ENCODE measurements at places on chromosomes 13 and 19.

DNA sequence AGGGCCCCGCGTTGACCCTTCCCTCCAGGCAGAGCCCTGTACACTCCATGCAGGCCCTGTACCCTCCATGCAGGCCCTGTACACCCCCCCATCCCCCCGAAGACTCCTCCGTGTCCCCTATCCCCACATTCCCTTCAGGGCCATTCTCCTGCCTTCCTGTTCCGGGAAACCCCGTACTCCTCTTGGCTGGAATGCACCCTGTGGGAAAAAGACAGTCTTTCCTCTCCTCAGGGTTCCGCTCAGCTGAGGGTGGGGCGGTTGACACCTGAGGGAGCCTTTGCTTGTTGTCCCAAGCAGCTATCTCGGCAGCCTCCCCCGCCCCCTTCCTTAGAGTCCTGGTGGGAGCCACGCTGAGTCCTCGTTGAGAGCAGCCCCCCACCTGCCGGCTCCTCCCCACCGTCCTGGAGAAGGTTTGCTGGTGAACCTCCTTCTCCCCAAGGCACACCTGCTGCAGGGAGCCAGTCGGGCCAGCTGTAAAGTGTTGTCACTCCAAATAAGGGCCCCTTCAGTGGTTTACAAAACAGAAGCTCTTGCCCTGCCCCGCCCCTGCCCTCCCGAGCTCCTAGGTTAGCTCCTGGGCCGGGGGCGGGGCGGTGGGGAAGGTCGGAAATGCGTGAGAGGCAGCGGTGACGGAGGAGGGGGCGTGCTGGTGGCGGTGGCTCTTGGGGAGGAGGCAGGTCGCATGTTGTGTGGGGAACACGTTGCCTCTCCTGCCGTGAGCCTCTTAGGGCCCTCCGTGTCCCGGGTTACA lies 1.5 kb downstream of the GNA11 start:
- no peak for DNase-seq

DNA sequence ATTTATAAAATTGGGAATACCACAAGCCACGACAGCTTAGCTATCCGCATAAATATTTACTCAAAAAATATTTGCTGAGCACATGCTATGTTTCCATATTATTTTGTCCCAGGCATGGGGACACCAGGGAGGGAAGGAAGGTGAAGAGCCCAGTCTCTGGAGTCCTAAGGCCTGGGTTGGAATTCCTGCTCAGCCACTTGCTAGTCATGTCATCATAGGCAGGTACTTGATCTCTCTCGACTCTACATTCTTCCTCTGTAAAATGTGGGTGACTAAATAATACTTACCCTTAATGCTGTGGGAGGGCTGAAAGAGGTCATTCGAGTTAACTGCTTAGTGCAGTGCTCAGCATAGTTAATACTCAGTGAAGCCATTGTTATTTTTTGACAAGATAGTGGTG lies 4.3 kb upstream of the RNASEH2B start:
- no peak for DNase-seq

DNA sequence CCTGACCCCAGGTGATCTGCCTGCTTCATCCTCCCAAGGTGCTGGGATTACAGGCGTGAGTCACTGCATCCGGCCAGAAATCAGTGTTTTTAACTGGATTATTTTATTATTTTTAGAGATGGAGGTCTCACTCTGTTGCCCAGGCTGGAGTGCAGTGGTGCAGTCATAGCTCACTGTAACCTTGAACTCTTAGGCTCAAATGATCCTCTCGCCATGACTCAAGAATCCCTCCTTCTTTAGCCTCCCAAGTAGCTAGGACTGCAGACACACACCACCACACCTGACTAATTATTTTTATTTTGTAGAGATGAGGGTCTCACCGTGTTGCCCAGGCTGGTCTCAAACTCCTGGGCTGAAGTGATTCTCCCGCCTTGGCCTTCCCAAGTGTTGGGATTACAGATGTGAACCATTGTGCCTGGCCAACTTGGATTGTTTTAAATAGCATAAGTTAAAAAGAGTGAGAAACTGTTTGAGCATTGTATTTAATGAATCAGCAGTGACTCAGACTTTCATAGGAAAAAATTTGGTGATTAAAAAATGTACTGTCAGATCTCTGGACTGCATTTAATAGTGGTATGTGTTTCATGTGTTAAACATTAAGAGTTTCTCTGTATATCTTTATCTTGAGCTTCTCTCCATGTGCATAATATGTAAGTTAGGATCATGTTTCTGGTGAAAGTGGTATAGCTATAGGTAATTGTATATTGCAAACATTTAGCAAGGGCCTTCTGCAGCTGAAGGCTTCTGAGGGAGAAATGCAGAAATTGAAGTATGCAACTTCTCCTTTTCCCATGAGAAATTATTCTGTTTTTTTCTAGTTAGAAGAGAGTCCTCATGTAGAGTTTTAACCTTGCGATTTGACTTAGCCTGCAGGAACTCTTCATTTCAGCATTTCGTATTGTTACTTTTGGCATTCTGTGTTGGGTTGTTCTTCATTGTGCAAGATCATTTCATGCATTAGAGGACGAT lies 121.2 kb downstream of the PCCA start:
- DNase-seq: peak; percentile 33

- peak; percentile 21 for DNase-seq
These were observed 20.2 kb downstream of the BBC3 start for GRCh38 chr19:47210689-47211316.

DNA sequence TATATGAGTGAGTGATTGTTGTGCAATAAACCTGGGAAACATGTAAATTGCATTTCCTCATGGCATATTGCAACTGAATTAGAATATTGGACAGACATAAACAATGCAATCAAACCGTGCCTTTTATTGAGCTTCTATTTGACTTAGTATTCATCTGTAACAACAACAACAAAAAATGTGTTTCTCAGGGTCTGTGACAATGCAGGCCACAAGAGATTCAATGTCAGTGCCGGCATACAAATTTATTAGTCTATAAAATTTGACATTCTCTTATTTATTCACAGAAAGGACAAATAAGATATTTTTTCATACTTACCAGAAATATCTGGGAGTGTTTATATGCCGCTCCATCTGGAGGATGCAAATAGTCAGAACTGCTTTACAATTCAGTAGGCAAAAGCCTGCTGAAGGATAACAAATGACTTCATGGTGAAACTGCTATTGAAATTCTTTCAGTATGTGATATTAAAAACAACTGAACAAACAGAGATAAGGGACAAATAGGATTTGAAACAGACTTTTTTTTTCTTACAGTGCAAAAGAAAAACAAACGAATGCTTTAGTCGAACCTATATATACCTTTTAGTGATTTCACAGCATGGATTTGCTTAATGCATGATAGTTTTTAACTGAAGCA lies 77.2 kb downstream of the DACH1 start:
- DNase-seq: no peak

- DNase-seq: no peak
These were observed 344.5 kb downstream of the KCNRG start for GRCh38 chr13:50359779-50360178.

GRCh38 chr19:50794074-50794875 lies 4.1 kb downstream of the ACP4 start:
- no peak for DNase-seq

DNA sequence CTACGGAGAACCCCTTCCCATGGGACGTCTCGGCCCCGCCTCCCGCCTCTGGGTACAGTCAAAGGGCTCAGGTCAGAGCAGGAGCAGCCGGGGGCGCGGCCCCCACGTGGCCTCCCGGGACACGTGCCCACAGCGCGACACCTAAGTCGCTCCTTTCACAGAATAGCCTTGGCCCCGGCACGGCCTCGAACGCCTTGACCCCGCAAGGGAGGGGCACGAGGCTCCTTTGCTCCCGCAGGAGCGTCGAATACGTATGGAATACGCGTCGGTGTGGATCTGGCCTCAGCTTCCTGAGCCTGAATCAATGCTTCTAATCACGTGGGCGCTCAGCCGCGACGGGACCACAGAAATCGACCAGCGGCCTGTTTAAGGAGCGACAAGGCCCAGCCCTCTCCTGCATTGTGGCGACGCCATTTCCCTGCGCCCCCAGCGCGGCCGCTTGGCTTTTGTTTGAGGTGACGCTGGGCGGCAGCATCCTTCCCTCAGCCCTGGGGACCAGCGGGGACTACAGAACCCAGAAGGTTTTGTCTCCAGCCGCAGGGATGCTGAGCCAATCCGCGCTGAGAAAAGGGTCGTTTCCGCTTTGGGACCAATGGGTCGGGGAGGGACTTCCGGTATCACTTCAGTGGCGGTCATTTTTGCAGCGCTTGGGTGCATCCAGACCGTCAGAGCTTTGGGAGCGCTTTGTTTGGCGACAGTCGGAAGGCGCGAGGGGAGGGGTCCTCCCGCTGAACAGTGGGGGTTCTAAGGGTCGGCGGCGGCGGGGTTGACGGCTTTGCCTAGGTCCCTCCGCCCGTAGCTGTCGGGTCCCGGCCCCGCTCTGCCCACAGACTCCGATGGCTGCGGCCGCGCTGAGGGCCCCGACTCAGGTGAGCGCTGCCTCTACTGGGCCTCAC lies at the start of gene ZIK1:
Gene ZIK1, plus strand, starts transcription at position 625 of the 896 bp plus-strand sequence. Its CDS starts 212 bp downstream, at position 837.
- DNase-seq: peak; percentile 70

DNA sequence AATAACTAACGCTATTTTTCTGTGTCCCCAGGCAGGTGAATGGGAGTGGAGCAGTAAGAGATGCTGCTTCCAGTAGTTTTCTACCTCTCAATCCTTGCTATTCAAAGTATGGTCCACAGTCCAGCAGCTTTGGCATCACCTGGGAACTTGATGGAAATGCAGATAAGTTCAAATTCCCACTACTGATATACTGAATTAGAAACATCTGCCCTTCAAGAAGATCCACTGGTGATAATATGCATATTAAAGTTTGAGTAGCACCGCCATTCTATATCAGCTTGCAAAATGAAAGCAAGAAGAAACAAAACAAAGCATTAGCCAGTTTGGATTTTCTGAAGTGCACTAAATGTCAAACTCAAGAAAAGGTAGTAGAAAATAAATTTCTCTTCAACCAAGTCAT lies 906.2 kb upstream of the PCDH20 start:
- DNase-seq: no peak

DNA sequence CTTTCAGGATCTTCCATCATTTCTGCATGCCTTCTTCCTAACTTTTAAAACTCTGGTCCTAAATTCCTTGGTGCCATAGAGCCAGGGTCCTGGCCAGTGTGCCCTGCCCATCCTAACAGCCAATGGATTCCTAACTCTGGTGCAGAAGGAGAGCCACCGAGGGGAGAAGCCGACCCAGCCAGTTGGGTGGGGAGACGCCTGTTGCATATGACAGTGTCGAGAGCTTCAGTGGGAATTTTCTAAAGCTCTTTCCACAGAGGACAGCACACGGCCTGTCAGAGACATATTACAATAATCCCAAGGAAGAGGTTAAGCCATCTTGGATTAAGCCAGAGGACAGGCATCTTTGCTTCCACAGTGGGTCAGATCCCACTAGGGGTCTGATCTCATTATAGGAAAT lies 180.4 kb downstream of the ZNF536 start:
- DNase-seq: no peak

DNA sequence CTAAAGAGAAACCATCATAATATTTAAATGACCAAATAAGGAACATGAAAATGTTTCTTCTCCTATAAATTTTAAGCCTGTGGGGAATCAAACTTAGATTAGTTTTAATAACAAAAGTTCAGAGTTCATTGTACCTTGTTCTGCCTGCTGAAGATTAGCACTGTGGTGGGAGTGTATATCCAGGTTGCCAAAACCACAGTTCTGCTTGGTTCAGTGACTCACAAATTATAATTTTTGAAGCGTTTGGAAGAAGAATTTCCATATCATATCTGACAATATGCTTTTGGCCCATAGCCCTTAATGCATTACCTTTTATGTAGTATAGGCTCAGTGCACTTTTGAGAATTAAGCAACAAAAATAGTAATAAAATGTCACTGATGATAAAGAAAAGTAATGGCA lies 545.2 kb downstream of the GPC6 start:
- DNase-seq: no peak

- DNase-seq: no peak
These were observed 37.1 kb downstream of the MYO9B start for GRCh38 chr19:17112700-17113099.

DNA sequence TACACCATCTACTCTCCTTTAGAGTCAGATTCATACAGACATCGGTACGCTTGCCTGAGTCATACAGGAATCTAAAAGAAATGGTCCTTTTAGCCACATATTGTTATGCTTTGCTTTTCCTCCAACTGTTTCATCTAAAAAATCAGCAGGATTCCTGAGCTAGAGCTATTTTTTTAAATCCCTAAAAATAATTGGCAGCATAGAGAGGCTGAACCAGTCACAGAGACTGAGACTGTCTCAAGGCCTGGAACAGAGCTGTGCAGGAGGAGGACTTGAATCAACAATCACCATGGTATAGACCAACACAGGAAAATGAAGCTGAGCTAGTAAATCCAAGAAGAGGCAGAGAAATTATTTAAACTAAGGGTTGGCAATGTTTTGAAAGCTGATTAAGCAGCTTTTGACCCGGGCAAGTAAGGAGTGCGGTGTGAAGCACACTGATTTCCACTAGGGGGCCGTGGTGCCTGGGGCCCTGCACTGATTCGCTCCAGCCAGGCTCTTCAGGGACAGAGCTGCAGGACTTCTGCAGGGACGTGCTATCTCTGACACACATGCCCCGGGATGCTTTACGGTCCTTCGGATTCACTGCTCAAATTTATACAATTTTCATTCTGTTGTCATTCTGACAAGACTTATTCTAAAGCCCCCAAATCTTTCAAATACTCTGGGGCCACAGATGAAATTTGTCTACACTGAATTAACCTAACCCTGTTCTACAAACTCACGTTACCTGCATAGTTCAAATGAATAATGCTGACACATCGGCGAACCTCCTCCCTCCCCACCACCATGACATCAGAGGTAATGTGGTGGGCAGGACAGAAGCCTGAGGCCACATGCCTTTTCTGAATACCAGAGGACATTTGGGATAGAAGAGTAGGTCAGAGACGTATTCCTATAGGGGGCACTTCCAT lies 87.6 kb upstream of the SLC15A1 start:
- DNase-seq: no peak

DNA sequence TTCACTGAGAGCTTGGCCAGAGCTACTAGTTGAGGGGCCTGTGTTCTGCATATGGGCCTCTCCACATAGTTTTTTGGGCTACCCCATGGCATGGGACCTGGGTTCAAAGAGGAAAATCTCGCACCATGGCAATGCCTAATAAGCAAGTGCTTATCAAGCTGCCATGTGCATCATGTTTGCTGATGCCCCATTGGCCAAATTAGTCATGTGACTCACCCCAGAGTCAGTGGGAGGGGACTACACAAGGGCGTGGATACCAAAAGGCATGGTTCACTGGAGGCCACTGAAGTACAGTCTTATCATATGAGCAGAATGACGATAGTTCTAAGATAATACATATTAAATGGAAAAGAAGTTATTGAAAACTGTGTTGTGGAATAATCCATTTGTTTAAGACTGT lies 214.8 kb downstream of the LMO7 start:
- DNase-seq: no peak

DNA sequence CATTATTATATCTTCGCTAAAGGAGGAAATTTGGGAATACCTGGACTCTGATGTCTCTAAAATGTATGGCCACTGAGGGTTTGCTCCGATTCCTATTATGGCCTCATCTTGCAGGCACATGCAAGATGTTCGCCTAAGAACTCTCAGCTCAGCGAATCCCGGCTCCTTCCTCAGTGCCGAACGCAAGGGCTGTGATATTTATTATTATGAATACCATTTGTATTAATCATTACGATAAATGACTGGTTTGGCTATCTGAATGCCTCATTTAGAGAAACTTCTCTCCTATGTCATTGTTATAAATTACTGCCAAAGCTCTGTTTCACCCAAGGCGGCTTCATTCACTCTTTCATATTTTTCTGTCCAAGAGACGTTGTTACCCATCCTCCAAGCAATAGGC lies 369.7 kb upstream of the TSHZ3 start:
- no peak for DNase-seq

Data from GM04503 (cell line).